ENCODE measurements at places on chromosomes 4 and X.

DNA sequence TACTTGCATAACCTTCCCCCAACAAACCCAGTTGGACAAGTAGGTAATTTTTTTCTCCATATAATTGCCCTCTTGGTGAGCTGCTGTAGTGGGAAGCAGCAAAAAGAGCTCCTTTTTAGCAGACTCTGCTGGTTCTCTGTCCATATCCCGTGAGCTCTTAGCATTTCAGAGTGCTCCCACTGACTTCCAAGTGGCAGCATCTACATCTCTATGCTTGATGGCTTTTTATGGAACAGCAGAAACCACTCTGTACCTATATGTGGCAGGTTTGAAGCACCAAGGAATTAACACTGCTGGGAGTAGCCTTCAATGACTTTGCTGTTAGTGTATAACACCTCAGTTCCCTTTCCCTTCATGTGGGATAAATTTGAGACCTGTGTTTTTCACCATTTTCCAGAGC, 168.4 kb upstream of the NHS start:
- no peak for ATAC-seq

GRCh38 chrX:130395341-130395740, 6.4 kb upstream of the RBMX2 start:
- no peak for ATAC-seq

DNA sequence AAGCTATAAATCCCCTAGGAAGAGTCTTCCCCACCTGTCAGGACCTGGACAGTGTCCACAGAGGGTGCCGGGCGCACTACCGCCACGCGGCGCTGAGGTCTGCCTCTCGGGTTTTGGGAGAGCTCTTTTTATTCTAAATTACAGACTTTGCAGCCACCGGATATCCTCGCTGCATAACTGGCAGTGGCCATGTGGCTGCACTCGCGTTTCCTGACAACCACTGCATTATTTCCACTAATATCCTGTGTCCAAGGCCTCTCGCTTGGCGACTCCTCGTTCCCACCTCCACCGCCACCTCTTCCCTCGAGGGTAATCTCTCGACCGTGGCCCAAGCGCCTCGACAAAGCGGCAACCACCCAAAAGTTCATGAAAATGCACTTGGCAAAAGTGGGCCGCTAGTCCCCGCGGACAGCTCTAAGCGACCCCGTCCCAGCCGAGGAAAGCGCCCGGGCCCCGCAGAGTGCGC, 512 bp upstream of the TMEM131L start:
- no peak for ATAC-seq

DNA sequence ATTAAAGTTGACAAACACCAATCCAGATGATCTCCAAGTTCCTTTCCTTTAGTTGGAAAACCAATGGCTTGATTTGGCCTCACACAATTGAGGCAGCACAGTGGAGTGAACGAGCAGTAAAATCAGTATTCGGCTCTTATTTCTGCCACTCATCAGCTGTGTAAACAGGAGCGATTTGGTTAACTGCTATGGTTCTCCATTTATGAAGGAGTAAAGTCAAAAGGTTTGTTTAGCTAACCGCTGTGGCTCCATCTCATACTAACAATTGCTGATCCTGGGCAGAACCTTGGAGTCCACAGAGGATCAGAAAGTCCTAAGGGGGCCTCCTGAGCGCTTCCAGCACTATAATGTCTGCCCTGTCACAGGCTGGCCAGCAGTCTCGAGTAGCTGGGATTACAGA, 54.5 kb upstream of the EXOC1L start:
- no peak for ATAC-seq

GRCh38 chr4:43932448-43932847, 516.2 kb downstream of the KCTD8 start:
- no peak for ATAC-seq

DNA sequence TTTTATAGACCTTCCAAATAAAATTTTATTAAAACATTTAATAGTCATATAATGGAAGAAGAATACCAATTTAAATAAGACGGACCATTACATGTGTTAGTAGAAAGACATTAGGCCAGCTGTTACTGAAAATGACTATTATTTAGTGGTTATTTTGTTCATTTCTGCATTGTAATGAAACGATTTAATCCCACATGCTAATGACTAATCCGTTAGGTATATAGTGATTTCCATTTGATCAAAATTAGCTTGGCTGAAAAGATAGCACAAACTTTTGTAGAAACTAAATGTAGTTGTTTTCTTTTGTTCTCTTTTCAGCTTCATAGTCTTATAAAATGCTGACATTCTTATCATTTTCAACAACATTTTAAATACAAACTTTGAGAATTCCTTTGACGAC, 556.1 kb upstream of the TENM3 start:
- no peak for ATAC-seq

GRCh38 chrX:48683411-48683982, at the start of gene WAS:
TSS of gene WAS (plus strand) at chrX:48683799. CDS start at chrX:48683854, 55 bp downstream.
- peak; percentile 81 for ATAC-seq

- no peak for ATAC-seq
Measured at GRCh38 chrX:136477026-136477425, 10.7 kb upstream of the BRS3 start.

- ATAC-seq, result no peak
Measured at GRCh38 chr4:174494726-174495125, 27.6 kb downstream of the HPGD start.

DNA sequence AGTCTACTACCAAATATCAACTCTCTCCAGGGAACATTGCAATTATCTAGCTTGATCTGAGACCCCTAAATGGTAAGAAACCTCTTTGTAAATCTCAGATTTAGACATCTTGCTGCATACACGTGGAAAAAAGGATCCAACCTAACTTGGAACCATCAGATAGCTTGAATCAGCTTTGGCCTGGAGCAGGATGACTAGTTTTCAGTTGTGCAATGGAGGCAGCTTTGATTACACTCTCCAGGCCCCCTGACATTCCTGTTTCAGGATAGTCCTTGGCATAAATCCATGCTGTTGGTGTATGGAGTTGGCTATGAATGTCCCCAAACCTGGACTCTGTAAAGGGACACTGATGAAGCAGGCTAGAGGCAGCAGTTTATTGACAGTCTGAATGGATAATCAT, 1061.9 kb upstream of the TENM3 start:
- ATAC-seq, result no peak

DNA sequence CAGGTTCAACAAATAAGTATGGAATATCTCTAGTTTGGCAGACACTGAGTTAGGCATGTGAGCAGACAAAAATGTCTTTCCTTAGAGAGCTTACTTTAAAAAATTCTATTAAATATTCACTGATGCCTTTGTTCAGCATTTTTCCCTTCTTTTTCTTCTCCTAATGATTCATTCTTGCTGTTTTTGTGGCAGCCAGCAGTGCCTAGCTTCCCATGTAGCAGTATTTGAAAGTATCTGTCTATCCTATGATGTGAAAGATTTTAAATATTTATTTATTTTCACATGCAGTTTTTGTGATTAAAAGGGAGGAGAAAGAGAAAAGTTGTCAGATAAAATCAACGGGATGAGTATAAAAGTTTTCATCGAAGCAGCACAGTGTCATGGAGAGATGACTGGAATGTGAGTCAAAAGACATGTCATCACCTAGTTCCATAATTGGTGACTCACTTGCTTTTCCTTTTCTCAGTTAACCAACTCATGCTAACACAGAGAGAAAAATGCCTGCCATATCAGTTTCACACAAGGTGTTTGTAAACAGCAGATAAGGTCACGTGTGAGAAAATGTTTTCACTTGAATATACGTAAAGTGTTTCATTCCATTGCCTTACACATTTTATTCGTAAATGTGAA, 69.8 kb downstream of the BMPR1B start:
- ATAC-seq, result peak; percentile 24

DNA sequence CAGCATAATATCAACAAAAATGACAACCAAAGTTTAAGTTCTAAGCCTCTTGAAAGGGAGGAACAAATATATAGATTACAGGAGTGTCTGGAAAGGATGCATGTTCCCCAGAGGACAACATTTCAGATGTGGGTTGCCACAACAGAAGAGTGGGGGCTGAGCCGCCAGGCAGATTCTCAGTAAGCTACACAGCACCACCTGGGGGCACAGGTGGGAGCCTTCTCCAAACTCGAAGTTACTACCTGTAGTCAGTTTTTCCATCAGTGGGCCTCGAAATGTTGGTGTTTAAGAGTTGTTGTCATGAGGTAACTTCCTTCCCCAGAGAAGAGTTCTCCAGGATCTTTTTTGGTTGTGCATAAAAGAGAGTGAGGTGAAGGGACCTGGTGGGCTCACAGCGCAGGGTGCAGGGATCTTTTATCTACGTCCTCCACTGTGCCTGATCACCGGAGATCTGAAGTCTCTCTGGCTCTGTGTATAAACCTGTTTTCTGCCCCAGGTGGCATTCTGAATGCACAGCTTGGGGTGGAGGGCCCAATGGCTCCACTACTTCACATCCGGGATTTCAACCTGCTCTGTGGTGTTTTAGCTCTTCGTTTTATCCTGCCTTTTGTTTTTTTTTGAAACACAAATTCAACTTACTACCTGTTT, 58.4 kb upstream of the STS start:
- ATAC-seq, result no peak

DNA sequence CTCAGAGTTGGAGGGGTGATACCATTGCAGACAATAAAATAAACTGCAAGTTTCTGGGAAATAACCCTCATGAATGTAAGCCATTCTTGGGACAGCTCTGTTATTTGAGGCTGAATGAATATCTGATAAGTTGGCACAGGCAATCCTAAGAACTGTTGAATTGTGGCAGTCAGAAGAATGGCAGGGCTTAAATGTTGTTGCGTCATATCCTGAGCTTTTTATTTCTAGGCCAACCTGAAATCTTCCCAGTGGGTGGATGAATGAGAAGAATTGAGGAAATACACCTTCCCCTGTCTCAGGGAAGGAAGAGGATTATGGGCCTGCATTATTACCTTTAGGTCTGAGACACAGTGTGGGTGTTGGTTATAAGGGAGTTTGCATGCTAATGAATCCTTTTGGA, 64.4 kb upstream of the C4orf54 start:
- ATAC-seq, result no peak

GRCh38 chr4:3860061-3860912, 94.1 kb downstream of the ADRA2C start:
- ATAC-seq, result no peak

DNA sequence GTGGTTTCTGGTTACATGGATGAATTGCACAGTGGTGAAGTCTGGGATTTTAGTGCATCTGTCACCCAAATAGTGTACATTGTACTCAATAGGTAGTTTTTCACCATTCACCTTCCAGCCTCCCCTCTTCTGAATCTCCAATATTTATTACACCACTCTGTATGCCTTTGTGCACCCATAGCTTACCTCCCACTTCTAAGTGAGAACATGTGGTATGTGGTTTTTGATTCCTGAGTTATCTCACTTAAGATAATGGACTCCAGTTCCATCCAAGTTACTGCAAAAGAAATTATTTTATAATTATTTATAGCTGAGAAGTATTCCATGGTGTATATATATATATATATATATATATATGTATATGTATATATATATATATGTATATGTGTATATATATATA, 155.8 kb downstream of the HHIP start:
- ATAC-seq, result no peak

DNA sequence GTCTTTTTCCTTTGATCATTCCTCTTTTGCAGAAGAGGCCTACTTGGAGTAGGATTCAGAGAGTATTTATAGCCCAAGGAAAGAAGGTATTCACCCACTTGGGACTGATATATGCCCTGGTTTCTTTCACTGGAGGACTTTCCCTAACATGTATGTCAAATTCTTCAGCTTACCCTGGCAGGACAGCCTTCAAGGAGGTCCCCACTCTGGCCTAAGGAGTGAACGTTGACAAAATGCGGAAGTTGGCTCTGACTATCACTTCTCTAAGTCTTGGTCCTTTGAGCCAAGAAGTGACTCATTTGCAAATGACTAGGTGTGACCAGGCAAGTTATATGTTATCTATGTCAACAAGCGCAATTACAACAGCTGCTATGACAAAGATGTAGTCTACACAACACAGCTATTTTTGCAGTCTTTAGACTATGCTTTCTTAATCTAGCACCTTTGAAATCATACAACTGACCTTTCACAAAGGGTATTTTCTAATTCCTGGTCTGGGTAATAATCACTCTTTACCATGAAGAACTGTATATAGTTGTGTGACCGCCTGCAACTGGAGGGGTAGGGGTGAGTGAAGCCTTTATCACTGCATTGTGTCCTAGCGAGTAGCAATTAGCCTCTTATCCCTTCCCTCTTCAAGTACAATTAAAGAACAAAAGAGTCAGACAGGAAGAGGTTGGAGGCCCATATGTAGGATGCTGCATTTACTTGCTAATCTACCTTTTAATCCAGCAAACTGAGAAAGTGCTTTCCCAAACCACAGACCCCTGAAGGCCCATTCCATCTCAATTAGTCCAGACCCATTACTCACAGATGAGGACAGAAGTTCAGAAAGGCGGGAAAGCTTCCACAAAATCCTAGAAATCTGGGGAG, 50.1 kb downstream of the RASGEF1B start:
- ATAC-seq, result peak; percentile 52

GRCh38 chrX:139930916-139931645, 1.8 kb downstream of the ATP11C start:
- ATAC-seq, result no peak

- no peak for ATAC-seq
Measured at GRCh38 chr4:31160146-31160545, 440.0 kb downstream of the PCDH7 start.

GRCh38 chr4:11730545-11730944, 301.9 kb upstream of the HS3ST1 start:
- no peak for ATAC-seq

GRCh38 chrX:23855569-23855968, 52.2 kb downstream of the APOO start:
- ATAC-seq, result no peak

GRCh38 chr4:5885733-5886132, 7.2 kb downstream of the CRMP1 start:
- no peak for ATAC-seq

GRCh38 chrX:122219226-122219625, 964.9 kb upstream of the GRIA3 start:
- ATAC-seq, result no peak

- ATAC-seq, result no peak
Measured at GRCh38 chrX:68697465-68698125, 50.1 kb downstream of the STARD8 start.

DNA sequence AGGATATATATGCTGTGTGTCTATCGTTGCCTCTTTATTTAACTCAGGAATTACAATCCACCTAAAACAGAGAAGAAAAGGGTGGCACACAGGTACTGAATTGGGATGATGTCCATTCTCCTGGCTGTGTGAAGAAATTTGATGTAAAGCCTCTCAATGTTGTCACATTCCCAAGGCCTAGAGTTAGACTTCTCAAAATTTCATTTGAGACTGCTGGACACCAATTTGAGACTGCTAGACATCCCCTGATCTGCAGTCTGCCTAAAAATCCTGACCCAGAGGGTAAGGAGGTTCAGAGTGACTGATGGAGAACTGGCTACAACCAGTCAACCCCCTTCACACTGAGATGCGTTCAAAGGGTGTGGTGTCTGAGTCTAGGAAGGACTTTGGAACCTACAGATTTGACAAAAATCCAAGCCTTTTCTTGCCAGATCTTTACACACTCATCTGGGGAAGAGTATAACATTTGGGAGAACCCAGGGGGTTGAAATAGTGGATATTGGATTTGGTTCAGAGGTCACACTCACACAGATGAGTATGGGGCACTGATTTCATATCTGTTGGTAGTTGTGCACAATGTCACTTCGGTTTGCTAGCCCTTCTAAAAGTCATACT, 4.9 kb upstream of the PRDM8 start:
- ATAC-seq, result no peak

GRCh38 chr4:148445071-148445859, 3.1 kb upstream of the NR3C2 start:
- ATAC-seq, result no peak
